ENCODE measurements at places on chromosomes 1 and 21.

DNA sequence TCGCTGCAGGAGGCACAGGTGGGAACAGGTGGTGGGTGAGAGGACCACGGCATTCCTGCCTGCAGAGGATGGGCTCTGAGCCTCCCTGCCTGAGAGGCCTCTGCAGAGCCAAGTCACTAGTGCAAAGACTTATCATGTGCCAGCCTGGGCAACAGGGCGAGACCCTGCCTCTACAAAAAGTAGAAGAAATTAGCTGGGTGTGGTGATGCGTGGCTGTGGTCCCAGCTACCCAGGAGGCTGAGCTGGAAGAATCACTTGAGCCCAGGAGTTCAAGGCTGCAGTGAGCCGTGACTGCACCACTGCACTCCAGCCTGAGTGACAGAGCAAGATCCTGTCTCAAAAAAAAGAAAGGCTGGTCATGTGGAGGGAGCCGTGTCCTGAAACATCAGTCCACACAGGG lies 46.4 kb downstream of the PKNOX1 start:
- DNase-seq: no peak

DNA sequence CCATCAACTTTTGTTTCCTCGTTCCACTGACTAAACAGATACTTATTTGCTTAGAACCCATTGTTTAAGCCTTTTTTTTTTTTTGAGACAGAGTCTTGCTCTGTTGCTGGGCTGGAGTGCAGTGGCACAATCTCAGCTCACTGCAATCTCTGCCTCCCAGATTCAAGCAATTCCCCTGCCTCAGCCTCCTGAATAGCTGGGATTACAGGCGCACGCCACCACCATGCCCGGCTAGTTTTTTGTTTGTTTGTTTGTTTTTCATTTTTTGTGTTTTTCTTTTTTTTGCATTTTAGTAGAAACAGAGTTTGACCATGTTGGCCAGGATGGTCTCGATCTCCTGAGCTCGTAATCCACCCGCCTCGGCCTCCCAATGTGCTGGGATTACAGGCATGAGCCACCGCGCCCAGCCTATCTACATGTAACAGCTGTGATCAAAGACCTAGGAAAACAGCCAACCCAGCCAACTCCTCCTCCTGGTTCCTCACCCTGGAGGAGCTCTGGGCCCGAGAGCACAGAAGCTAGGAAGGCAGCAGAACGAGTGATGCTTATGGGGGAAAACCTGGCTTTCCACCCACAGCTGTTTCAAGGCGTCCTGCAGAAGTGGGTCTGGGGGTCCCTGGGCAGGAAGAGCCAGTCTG lies 32.9 kb downstream of the KCNN3 start:
- no peak for DNase-seq

GRCh38 chr1:243742819-243743218 lies 107.2 kb downstream of the AKT3 start:
- no peak for DNase-seq

DNA sequence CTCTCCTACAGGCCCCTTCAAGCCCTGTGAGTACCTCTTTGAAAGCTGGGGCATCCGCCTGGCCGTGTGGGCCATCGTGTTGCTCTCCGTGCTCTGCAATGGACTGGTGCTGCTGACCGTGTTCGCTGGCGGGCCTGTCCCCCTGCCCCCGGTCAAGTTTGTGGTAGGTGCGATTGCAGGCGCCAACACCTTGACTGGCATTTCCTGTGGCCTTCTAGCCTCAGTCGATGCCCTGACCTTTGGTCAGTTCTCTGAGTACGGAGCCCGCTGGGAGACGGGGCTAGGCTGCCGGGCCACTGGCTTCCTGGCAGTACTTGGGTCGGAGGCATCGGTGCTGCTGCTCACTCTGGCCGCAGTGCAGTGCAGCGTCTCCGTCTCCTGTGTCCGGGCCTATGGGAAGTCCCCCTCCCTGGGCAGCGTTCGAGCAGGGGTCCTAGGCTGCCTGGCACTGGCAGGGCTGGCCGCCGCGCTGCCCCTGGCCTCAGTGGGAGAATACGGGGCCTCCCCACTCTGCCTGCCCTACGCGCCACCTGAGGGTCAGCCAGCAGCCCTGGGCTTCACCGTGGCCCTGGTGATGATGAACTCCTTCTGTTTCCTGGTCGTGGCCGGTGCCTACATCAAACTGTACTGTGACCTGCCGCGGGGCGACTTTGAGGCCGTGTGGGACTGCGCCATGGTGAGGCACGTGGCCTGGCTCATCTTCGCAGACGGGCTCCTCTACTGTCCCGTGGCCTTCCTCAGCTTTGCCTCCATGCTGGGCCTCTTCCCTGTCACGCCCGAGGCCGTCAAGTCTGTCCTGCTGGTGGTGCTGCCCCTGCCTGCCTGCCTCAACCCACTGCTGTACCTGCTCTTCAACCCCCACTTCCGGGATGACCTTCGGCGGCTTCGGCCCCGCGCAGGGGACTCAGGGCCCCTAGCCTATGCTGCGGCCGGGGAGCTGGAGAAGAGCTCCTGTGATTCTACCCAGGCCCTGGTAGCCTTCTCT lies 23.5 kb downstream of the UBE2T start:
- no peak for DNase-seq

DNA sequence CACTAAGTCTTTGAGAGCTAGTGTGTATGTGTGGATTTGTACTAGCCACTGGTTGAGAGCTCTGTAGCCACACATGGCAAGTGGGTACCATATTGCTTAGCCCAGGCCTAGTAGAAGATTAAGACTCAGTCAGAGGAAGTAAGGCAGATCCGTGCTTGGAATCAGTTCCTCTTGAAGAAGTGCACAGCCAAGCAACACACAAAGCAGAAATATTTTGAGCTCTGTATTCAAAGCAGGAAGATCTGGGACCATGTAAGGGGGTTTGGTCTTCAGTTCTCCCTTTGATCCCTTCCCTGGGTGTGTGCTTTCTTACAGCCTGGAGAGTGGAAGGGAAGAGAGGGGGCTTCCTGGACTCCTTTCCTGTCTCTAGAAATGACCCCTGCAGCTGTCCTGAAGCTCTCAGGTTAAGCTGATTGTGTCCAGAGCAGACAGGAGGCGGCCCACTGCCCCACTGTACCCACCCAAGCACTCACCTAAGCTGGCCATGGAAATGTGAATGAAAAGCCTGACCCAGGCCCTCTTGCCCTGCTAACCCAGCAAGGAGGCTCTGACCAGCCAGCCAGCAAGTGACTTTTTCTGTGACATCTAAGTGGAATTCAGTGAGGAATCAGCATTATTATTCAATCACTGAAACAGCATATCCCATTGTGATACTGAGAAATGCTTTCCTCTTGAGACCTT lies 3.6 kb downstream of the ETS2 start:
- DNase-seq: no peak

DNA sequence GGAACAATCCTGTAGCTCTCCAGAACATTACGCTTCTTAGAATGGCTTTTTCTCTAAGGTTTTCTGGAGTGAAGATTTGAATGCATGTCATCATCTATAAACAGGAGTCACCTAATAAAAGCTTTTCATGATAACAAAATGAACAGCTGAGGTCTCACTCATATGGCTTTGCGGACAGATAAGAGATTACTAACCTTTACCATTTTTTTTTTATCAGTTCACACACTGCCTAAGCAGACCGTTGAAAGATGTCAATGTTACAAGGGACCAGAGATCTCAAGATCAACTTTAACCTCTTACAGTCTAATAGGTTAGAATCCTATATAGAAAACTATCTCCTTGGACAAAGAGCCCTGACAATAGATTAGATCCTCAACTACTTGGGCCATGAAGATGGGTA lies 41.4 kb downstream of the SCMH1 start:
- DNase-seq: no peak

- no peak for DNase-seq
Measured at GRCh38 chr1:115323366-115324004, 14.6 kb downstream of the NGF start.

- DNase-seq: no peak
Measured at GRCh38 chr1:30845904-30846290, 62.7 kb downstream of the SDC3 start.

DNA sequence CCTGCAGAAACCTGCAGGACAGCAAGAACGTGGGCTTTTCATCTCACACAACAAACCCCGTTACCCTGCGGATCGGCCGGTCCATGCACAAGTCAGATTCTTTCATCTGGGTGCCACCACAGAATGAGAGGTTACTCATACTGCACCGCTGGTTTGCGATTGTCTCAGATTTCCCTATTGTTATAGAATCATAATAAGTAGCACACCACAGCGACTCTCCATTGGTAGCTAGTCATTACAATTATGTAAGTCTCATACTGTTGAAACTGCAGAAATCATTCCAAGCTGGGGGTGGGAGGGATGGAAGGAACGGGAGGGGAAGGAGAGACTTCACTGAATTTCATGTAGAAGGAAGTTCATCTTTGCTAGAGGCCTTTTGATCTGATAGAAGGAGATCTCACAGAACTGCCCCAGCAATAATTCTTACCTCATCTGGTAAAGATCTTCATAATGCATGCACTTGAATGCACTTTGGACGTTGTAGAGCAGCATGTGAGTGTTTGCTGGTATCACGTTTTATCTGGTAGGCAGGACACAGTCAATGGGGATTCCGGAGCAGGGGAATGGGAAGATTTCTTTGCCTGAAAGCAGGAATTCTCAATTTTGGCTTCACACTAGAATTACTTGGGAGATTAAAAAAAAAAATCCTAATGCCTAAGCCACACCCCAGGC lies 221.1 kb downstream of the KIF26B start:
- DNase-seq: no peak

Data from NCI-H2029 treated with DMSO at 0.1 percent for 48 hours (cell line).